A549 treated with ZK216348 at 1 μM for 4 hours (cell line): ENCODE measurements at places on chromosomes 6 and 20. TPM values are rescaled to one million over a fixed set of nuclear protein-coding genes. Genes with fewer than 3 reads are reported as not detected.

ACTL10 gene
- total RNA-seq, result not detected in 5 replicates

GINS1 gene
- 23.4 to 37.5 TPM (median 34.2 TPM) in 5 replicates for total RNA-seq

PSMF1 gene
- 198 to 224 TPM (median 215 TPM) in 5 replicates for total RNA-seq

MYCT1 gene
- 0.05 to 0.11 TPM (median 0.08 TPM) in 4 of 5 replicates, not detected in the other for total RNA-seq

CNPY3 gene
- total RNA-seq, result 31.6 to 48.5 TPM (median 44.5 TPM) in 5 replicates

ELOVL2 gene
- total RNA-seq, result 3.6 to 7.5 TPM (median 6.7 TPM) in 5 replicates

SCRT2 gene
- total RNA-seq, result not detected in 5 replicates

IP6K3 gene
- 0.27 to 0.52 TPM (median 0.33 TPM) in 5 replicates for total RNA-seq

CABLES2 gene
- total RNA-seq, result 4.0 to 6.1 TPM (median 5.5 TPM) in 5 replicates

FNDC1 gene
- 0.05 to 0.13 TPM (median 0.08 TPM) in 4 of 5 replicates, not detected in the other for total RNA-seq

TNNC2 gene
- total RNA-seq, result not detected in 5 replicates

BPI gene
- total RNA-seq, result not detected in 5 replicates

APOM gene
- total RNA-seq, result 2.2 to 3.7 TPM (median 3.5 TPM) in 5 replicates

GPR63 gene
- 0.26 to 0.60 TPM (median 0.41 TPM) in 5 replicates for total RNA-seq

NEURL2 gene
- total RNA-seq, result 0.79 to 1.5 TPM (median 0.94 TPM) in 5 replicates

TRIM15 gene
- 0.09 TPM in 1 of 5 replicates, not detected in the others for total RNA-seq

PGC gene
- not detected in 5 replicates for total RNA-seq

CNR1 gene
- total RNA-seq, result 0.63 to 1.4 TPM (median 0.78 TPM) in 5 replicates

ELOVL4 gene
- total RNA-seq, result 1.2 to 2.4 TPM (median 1.6 TPM) in 5 replicates

C20orf202 gene
- not detected in 5 replicates for total RNA-seq

NOX3 gene
- not detected in 5 replicates for total RNA-seq

GJA10 gene
- total RNA-seq, result not detected in 5 replicates

REM1 gene
- 0.18 to 0.87 TPM (median 0.29 TPM) in 5 replicates for total RNA-seq

OARD1 gene
- 18.8 to 21.9 TPM (median 19.9 TPM) in 5 replicates for total RNA-seq

SAYSD1 gene
- total RNA-seq, result 4.8 to 7.1 TPM (median 6.1 TPM) in 5 replicates

RTEL1 gene
- total RNA-seq, result 2.7 to 9.2 TPM (median 7.3 TPM) in 5 replicates

SCGN gene
- total RNA-seq, result 0.13 to 0.26 TPM (median 0.17 TPM) in 3 of 5 replicates, not detected in the others

PERP gene
- 59.9 to 95.4 TPM (median 86.3 TPM) in 5 replicates for total RNA-seq

VEGFA gene
- total RNA-seq, result 25.0 to 39.7 TPM (median 32.5 TPM) in 5 replicates

OR2B6 gene
- total RNA-seq, result 0.15 to 0.62 TPM in 2 of 5 replicates, not detected in the others

CASS4 gene
- total RNA-seq, result 0.08 to 0.09 TPM in 2 of 5 replicates, not detected in the others

CDH26 gene
- 0.12 to 0.54 TPM (median 0.14 TPM) in 4 of 5 replicates, not detected in the other for total RNA-seq

SLC22A2 gene
- total RNA-seq, result 0.25 to 0.34 TPM in 2 of 5 replicates, not detected in the others

GSTA2 gene
- 0.21 to 0.24 TPM in 2 of 5 replicates, not detected in the others for total RNA-seq

SPATS1 gene
- total RNA-seq, result not detected in 5 replicates

PI16 gene
- not detected in 5 replicates for total RNA-seq

CCM2L gene
- 0.28 to 0.88 TPM (median 0.41 TPM) in 5 replicates for total RNA-seq

SNRNP48 gene
- 5.4 to 11.9 TPM (median 10.3 TPM) in 5 replicates for total RNA-seq

VGLL2 gene
- total RNA-seq, result not detected in 5 replicates

RAET1E gene
- total RNA-seq, result 2.1 to 4.1 TPM (median 2.7 TPM) in 5 replicates

SHLD1 gene
- 4.7 to 9.9 TPM (median 6.4 TPM) in 5 replicates for total RNA-seq

GGTLC1 gene
- not detected in 5 replicates for total RNA-seq

MAK gene
- 0.09 to 0.20 TPM (median 0.13 TPM) in 5 replicates for total RNA-seq

TUBB1 gene
- total RNA-seq, result not detected in 5 replicates
